ENCODE measurements at places on chromosomes 16 and 17.
A peak's percentile ranks its signal among the peaks of the same experiment; 100 is the strongest.

DNA sequence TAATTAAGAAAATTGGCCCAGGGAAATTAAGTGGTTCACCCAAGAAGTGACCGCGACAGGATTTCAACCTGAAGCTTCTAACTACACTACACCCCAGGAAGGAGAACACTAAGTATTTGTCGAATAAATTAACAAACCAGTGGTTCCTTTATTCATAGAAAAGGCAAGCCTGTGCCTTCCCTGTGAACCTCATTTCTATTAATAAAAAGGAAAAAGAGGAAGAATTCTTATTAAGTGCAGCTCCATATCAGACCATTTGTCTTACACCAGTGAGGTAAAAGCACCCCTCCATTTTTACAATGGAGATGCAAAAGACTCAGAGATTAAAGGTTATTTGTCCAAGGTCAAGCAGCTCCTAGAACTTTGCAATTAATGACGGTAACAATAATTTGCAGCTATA is 1.7 kb downstream of the COPS3 start:
- DNase-seq: no peak

- DNase-seq: peak; percentile 68
Observed at GRCh38 chr17:17663160-17664063, 17.8 kb upstream of the RAI1 start.

GRCh38 chr17:76491271-76492122 is 9.7 kb downstream of the RHBDF2 start:
- DNase-seq: no peak

- DNase-seq: no peak
Observed at GRCh38 chr16:3017344-3017743, 639 bp downstream of the CLDN6 start.

GRCh38 chr17:5563456-5563855 is 20.9 kb downstream of the NLRP1 start:
- DNase-seq: no peak

- DNase-seq: no peak
Observed at GRCh38 chr16:54280751-54281150, 5.8 kb downstream of the IRX3 start.

GRCh38 chr16:55822280-55822810 is 10.6 kb downstream of the CES1 start:
- no peak for DNase-seq

- no peak for DNase-seq
Observed at GRCh38 chr17:13755851-13756250, 154.1 kb upstream of the HS3ST3A1 start.

- no peak for DNase-seq
Observed at GRCh38 chr17:31490019-31490650, 98.7 kb downstream of the RAB11FIP4 start.

DNA sequence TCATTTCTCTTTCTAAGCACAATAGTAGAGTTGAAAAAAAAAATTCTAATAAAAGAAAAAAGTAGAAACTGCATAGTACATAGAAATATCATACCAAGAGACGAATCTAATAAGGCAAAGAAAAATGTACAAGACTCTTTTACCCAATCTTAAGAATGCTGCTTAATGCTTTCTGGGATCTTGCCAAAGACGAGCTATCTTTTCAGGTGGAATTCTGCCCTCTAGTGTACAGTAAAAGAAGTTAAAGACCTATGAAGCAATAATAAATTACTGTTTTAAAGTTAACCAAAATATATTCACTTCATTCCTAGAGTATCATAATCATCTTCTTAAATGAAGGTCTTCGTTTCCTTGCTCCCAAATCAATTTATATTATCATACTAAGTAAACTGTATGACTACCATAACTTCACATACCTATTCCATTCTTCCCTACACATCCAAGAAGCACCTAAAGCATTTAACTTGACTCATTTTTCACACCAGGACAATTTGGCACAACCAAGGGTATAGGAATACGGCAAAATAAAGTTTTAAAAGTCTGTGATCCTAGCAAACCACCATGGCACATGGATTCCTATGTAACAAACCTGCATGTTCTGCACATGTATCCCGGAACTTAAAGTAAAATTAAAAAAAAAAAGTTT is 47.7 kb downstream of the CFDP1 start:
- DNase-seq: no peak

GRCh38 chr16:81151648-81152310 is 55.6 kb upstream of the GCSH start:
- DNase-seq: no peak

- no peak for DNase-seq
Observed at GRCh38 chr16:56607675-56608042, 725 bp upstream of the MT2A start.

- DNase-seq: no peak
Observed at GRCh38 chr17:69335058-69335457, 8.1 kb upstream of the ABCA5 start.

- DNase-seq: no peak
Observed at GRCh38 chr17:60165971-60166370, 16.2 kb downstream of the CA4 start.

DNA sequence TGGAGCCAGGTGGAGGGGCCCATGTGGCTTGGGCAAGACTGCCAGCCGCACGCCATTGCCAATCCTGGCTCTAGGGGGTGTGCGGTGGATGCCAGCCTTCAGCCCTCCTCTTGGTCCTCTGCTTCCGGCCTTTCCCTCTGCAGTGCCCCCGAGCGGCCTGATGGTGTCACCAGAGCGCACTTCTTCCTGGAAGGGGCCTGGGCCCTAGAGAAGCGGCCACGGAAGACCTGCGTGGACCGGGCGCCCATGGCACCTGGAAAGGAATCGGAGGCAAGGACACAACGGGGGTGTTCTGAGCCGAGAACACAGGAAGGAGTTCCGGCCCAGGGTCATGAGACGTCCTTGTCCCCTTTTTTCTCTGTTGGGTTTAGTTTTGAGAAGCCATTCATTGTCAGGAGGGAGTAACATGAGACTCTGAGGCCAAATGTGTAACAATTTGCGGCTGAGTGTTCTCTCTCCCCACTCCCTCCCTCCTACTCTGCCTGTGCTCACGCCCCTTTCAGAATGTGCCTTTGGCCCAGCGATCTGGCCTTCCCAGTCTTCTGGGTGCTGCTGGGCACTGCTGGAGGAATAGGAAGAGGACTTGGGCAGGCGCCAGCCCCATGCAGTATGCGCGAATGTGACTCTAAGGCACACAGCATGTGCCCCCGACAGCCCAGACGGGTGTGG is 92.8 kb downstream of the IRX3 start:
- peak; percentile 13 for DNase-seq

- no peak for DNase-seq
Observed at GRCh38 chr17:60960398-60961065, 282.9 kb downstream of the BCAS3 start.

- DNase-seq: no peak
Observed at GRCh38 chr16:1290063-1290501, 19.4 kb upstream of the UBE2I start.

- no peak for DNase-seq
Observed at GRCh38 chr16:50679266-50679665, 1.8 kb downstream of the SNX20 start.

DNA sequence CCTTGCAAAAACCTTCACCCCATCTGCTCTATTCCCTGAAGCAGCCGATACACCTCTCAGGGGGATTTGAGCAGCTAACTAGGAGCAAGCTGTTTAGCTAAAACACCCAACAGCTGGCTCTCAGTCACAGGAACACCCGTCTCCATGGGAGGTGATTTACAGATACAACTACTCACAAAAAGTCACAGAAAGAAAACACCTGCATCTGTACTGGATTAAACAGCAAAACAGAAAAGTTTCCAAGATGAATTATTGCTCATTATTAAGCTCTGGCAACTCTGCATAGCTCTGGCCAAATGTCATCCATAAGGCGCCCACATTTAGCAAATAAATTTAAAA is 22.3 kb downstream of the GJC1 start:
- DNase-seq: no peak

GRCh38 chr17:10556301-10557005 is 7.0 kb upstream of the MYH2 start:
- DNase-seq: no peak

GRCh38 chr17:20992416-20992815 is 50.4 kb downstream of the USP22 start:
- DNase-seq: no peak

DNA sequence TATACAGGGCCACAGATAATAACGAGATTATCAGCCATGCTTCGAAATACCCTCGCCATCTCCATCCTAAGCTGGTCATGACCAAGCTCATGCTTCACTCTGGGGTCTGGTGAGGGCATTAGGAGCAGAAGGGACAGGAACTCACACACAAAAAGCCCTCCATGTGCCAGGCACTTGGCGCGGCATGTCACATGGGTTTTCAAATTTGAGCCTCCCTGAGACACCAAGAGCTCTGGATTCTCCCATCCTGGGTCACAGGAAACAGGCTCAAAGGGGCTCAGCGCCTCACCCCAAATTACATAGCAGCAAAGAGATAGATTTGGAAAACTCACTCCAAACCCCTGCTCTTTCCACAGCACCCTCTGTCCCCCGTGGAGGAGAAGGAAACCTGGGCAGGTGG is 239.5 kb downstream of the GSG1L start:
- DNase-seq: no peak

DNA sequence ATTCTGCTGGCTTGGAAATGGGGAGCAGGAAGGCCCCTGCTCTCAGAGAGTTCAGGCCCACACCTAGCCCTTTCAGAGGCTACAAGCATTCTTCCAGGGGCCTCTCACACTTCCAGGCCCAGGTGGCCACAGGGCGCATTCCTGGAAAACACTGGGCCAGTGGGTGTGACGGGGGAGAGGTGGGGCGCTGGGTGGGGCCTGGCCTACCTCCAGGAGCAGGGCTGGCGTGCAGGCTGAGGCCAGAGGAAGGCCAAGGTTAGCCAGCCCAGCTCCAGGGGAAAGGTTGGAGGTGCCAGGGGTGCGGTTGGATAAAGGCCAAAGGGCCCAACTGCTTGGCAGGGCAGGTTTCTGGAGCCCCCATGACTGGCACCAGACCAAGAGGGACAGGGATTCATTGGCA is 198.2 kb downstream of the MAF start:
- DNase-seq: no peak

GRCh38 chr16:27595993-27596392 is 46.0 kb downstream of the KATNIP start:
- DNase-seq: no peak

GRCh38 chr16:52573365-52574299 is 26.7 kb upstream of the TOX3 start:
- no peak for DNase-seq

GRCh38 chr17:78170692-78171590 is 2.6 kb downstream of the SYNGR2 start:
- DNase-seq: no peak

DNA sequence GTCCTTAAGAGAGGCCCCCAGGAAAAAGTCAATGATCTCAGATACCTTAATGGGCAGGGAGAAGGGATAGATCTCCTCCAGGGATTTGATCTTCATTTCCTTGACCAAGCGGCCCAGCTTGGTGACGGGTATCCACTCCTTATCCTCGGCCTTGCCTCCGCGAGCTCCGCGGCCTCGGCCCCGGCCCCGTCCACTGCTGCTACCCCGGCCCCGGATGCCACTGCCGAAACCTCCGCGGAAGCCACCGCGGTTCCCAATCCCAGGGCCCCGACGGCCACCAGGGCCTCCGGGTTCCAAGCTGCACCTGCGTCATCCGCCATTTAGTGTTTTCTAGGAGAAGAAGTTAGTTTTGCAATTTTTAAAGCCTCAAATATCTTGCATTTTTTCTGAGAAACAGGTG is 65.2 kb upstream of the KIF2B start:
- no peak for DNase-seq

- no peak for DNase-seq
Observed at GRCh38 chr17:59643159-59644140, 23.8 kb downstream of the CLTC start.

DNA sequence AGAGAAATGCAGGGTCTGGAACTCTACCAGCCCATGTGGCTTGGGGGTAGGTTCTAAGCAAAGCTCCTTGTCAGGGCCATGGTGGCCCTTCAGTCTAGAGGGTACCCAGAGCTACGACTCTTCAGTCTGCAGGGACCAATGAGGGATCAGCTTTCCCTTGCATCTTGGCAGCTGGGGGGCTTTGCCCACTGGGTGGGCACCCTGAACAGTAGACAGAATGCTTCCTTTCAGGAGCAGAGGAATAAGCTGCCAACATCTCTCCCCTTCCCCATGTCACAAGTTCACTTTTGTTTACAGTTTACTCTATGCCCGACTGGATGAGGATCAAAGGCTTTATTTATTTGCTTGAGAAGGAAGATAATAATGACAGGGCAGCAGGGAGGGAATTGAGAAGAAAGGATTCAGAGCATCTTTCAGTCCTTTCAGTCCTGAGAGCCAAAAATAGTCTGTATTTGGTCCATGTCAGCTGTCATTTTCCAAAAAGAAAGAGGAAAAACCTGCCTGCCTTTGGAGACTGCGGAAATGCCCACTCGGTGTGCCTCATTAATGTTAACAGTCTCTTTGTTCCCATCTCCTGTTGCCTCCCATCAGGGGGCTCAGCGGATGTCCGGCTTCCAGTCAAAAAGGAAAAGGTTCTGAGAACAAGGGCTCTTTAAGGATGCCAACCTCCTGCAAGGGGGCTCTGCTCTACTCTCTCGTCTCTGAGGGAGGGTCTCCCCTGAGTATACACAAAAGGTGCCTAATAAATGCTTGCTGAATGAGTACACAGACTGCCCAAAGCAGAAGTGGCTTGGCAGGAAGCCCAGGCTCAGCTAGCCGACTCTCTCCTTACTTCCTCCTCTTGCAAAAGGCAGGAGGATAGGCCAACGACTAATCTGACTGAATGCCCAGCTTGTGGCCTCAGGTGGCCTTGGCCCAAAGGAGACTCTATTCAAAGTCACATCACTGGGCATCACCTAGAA is 17.1 kb downstream of the TRAF4 start:
- DNase-seq: no peak

DNA sequence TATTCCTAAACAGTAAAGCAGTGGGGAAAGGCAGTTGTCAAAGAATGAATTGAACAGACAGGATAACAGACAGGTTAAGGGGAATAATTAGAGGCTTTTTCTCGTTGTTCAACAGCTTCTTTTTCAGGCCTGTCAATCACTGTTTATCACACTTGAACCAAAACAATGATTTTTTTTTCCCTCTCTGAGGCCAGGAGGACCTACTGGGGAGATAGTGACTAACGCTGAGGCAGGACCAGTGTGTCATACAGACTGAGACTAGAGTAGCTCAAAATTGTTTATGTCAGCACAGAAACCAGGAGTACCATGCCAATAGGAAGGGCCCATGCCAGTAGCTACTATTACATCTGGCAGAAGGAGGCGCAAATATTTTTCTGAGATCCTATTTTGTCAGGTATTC is 41.3 kb upstream of the NLK start:
- DNase-seq: no peak

GRCh38 chr17:35793257-35793656 is 2.2 kb downstream of the MMP28 start:
- DNase-seq: no peak

Measured in stimulated activated CD4-positive, alpha-beta T cell treated with anti-CD3 and anti-CD28 coated beads, Interleukin-4, amount 100 ng/mL, for 1 hour (primary cell).